ENCODE measurements at places on chromosomes 7 and 10.

DNA sequence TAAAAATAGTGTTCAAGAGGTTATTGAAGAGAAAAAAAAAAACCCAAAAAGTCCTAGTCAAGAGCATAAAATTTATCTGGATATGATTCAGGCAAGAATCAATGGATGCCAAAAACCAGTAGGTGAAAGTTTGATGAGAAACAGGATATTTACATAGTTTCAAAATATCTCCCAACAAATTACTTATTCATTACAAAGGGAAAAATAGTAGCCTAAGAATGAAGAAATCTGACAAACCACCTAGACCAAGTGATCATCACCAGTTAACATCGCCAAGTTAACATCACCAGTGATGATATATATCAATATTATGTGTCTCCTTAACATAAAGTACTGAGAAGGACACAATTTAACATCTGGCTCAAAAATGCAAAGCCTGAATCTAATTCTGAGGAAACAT, 85.2 kb downstream of the RNLS start:
- no peak for DNase-seq

DNA sequence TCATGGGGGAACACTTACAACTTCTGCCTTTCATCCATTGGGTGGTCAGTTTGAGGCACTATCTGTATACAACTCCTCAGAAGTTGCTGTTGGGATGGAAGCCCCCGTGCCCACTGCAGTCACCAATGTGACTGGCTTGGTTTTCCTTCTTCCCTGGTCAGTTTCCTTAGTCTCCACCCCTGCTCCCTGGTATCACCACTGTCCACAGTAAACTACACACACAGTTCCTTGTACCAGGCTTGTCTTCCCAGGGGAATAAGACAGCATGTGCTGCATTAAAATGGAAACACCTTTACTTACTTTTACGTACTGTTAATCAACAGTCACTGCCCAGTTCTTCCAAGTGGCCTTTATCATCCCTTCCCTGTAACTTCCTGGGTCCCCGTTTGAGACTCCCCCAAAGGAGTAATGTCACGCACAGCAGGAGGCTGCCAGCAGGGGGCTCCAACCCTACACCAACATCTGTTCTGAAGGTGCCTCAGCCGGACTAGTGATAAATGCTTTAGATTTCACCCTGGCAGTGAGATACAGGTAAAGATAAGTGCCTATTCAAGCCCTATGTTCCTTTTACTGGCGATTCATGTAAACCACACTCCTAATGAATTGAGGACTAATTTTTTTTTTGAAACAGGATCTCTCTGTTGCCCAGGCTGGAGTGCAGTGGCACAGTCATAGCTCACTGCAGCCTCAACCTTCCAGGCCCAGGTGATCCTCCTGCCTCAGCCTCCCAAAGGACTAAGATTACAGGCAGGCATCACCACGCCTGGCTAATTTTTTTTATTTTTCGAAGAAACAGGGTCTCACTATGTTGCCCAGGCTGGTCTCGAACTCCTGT, 45.3 kb upstream of the PIK3AP1 start:
- DNase-seq = peak; percentile 83

- DNase-seq = no peak
These were observed 11.0 kb upstream of the C10orf143 start for GRCh38 chr10:130121486-130122079.

GRCh38 chr10:5196702-5197113, at the start of gene AKR1C4:
Gene AKR1C4 (plus strand): TSS chr10:5196837. CDS start chr10:5196868, 31 bp downstream.
- DNase-seq = no peak

DNA sequence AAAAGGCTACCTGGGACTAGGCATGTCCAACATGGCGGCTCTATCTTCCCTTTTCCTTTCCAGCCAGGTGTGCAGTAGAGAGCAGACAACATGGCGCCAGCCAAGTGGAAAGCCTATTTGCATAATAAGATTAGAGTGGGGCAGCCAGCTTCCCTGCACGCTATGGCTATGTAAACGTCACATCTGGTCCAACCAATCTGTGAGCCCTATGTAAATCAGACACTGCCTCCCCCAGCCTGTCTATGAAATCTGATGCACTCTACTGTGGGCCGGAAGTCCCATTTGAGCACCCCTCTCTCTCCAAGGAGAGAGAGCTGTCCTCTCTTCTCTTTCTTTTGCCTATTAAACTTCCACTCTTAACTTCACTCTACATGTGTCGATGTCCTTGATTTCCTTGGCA, 984.9 kb upstream of the AUTS2 start:
- DNase-seq = no peak

GRCh38 chr10:71209352-71209715, 3.0 kb upstream of the UNC5B start:
- no peak for DNase-seq
